ENCODE measurements at places on chromosomes 1 and 21.

- DNase-seq, result no peak
Observed at GRCh38 chr1:117757668-117758067, 151.8 kb downstream of the TENT5C start.

- DNase-seq, result no peak
Observed at GRCh38 chr1:186864296-186864695, 35.5 kb downstream of the PLA2G4A start.

- DNase-seq, result no peak
Observed at GRCh38 chr1:87472716-87473115, 144.0 kb downstream of the LMO4 start.

GRCh38 chr1:242225767-242226573 is 227.1 kb upstream of the MAP1LC3C start:
- DNase-seq, result no peak

GRCh38 chr1:2468041-2468472 is 8.0 kb upstream of the PLCH2 start:
- no peak for DNase-seq

- no peak for DNase-seq
Observed at GRCh38 chr1:178048426-178048825, 45.5 kb upstream of the RASAL2 start.

DNA sequence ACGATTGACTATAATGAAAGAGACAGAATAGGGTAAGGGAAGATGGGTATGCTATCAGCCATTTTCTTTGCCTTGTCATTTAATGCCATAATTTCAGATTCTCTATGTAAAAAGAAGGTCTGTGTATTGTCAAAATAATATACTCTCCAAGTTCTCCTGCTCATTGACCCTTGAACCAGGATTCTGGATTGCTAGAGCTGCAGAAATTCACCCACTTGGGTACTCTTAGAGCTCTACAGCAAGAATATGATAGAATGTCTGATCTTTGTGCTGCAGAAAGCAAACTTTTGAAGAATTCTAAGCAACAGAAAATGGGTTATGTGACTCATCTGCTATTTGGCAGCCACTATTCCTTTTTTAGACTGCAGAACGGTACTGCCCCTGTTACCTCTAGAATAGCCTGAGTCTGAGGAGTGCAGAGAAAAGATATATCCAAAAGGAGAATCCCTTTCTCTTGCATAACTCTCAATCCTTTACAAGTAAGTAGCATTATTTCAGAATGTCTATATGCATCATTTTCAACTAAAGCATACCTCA is 78.2 kb upstream of the TENT5C start:
- DNase-seq, result no peak

GRCh38 chr1:147700042-147701006 is 30.0 kb upstream of the ACP6 start:
- DNase-seq, result peak; percentile 90

- DNase-seq, result no peak
Observed at GRCh38 chr1:77605246-77606026, 77.0 kb downstream of the ZZZ3 start.

GRCh38 chr1:153617663-153618062 is 1.5 kb upstream of the S100A14 start:
- DNase-seq, result peak; percentile 73

GRCh38 chr1:197981561-197981960 is 64.4 kb downstream of the LHX9 start:
- DNase-seq, result no peak

GRCh38 chr1:75132242-75132811 is 1.9 kb upstream of the LHX8 start:
- no peak for DNase-seq

- no peak for DNase-seq
Observed at GRCh38 chr1:101613546-101613945, 376.7 kb downstream of the S1PR1 start.

- no peak for DNase-seq
Observed at GRCh38 chr1:46813858-46814396, 15.1 kb downstream of the CYP4B1 start.

DNA sequence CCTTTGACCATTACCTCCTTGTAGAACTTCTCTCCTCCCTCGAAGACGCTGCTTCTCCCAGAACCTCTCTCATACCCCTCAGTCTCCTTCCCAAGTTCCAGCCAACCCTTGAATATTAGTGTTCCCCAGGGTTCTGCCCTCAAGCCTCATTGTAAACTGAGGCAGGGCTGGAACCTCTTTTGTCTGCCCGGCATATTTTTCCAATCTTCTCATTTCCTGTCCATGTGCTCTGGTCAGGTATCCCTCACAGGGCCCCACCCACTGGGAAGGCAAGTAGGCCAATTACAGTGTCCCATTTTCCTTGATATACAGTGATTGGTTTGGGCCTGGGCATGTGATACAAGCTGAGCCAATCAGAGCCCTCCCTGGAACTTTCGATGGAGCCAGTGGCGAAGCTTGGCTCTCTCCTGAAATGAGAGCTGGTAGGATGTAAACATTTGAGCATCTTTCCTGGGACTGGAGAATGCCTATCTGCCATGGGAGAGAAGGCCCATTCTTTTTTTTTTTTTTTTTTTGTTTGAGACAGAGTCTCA is 57.1 kb upstream of the ID3 start:
- DNase-seq, result no peak

- no peak for DNase-seq
Observed at GRCh38 chr21:43842742-43843141, 22.3 kb upstream of the AGPAT3 start.

DNA sequence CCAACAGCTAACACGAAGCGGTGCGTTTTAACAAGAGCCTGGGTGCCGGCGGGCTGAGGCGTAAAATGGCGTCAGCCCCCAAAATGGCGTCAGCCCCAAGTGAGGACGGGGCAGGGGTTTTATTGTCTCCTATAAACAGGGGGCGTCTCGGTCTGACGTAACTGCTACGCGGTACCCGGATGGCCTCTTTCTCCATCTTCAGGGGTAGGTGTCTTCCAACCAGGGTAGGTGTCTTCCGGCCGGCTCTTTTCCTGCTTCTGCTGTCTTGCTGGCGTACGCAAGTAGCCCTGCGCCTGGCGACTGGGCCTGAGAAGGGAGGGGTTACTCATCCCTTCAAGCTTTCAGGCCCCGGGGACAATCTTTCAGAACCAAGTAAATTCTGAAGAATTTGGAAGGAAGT is 45.3 kb downstream of the LGR6 start:
- peak; percentile 24 for DNase-seq

DNA sequence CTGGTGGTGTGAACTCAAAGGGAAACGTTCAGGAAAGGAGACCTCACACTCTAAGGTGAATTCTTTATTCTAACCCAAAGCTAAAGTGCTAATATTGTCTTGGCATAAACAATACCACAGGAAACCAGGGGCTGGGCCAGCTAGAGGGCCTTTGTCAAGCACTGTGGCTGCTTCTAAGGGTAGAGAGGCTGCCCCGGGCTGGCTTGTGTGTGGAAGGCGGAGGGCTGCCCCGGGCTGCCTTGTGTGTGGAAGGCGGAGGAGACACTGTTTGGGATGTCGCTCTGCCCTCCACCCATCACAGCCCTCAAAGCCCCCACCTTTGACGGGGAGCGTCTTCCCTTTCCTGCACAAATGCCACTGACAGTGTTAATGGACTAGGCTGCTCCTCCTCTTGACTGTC is 216.8 kb downstream of the TOMM20 start:
- no peak for DNase-seq

- DNase-seq, result no peak
Observed at GRCh38 chr1:206419783-206420182, 50.5 kb upstream of the IKBKE start.

DNA sequence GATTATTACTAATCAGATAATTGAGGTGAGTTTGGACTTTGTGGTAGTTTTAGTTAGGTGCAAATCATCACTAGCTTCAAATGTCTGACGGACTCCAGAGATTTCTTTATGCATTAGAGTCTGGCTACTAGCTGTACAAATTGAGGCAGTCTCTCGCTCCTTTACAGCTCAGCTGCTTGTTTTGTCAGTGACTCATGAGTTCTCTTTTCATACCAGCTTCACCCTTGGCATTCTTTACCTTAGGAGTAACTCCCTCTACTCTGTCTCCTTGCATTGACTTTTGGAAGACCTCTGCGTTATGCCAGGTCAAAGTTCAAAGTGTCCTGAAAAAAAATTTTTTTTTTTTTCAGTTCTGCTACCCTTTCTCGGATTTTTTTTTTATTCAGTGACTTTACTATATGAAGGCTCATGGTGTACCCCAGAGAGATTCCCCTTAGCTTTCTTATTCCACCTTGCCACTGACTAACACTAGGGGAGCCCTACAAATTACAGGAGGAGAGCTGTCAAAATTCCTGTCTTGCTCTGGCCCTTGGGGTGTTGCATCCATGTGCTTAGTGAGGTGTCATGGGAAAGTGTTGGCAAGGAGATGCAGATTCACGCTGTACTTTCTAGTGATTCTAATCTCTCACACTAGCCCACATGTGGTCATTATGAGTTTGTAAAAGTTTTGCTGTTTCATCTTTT is 576.6 kb downstream of the ADGRL2 start:
- no peak for DNase-seq

DNA sequence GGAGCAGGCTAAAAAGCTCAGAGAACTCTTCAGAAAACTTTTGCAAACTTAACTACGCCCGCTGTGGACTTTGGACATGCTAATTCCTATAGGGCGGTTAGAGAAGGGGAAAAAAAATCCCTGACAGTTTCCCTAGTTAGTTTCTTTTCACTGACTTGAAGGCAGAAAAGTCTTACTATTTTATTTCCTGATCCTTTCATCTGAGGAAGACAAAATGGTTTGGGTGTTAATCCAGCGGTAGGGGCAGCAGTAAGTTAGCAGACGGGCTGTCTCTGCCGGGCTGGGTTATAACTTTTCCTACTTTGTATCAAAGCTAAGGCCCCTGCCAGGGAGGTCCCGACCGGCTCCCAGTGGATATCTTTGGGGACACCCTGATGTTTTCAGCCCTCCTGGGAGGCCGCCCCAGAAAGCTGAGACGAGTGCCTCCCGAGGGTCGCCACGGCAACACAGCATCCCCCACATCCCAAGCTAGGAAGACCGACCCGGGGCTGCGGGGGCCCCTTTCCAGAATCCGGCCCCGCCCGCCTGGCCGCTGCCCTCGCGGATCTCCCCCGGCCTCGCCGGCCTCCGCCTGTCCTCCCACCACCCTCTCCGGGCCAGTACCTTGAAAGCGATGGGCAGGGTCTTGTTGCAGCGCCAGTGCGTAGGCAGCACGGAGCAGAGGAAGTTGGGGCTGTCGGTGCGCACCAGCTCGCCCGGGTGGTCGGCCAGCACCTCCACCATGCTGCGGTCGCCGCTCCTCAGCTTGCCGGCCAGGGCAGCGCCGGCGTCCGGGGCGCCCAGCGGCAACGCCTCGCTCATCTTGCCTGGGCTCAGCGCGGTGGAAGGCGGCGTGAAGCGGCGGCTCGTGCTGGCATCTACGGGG is 162.6 kb downstream of the RUNX1 start:
- DNase-seq, result no peak

GRCh38 chr1:159987186-159987585 is 33.1 kb upstream of the SLAMF9 start:
- DNase-seq, result peak; percentile 4

- DNase-seq, result no peak
Observed at GRCh38 chr21:43734928-43735229, 15.9 kb downstream of the PDXK start.

DNA sequence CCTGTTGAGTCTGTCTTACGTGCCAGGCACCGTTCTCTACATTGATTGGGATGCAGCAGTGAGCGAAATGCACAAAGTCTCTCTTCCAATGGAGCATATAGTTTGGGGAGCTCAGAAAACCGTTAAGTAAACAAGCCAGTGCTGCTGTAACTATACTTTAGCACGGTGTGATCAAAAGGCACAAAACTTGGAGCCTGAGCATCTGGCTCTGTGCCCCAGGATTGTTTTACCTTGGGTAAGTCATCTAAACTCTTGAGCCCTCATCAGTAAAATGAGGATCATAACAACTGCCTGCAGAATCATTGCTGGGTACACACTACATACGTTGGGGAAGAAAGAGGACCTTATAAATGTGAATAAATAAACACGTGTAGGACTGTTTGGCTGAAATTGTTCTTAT is 1.8 kb downstream of the HHIPL2 start:
- no peak for DNase-seq

- DNase-seq, result no peak
Observed at GRCh38 chr21:43984905-43985689, 27.0 kb upstream of the TRAPPC10 start.

DNA sequence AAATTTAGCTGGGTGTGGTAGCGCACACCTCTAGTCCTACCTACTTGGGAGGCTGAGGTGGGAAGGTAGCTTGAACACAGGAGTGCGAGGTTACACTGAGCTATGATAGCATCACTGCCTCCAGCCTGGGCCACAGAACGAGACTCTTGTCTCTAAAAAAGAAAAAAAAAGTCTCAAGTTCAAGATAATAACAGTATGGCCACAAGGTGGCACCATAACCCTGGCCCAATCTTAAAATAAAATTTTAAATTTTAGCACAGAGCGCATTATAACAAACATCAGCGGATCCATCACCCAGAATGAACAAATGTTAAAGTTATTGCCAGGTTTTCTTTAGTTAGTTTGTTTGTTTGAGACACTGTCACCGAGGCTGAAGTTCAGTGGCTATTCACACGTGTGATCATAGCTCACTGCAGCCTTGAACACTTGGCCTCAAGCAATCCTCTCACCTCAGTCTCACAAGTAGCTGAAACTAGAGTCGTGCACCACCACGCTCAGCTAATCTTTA is 2.9 kb upstream of the HTR6 start:
- DNase-seq, result no peak

- DNase-seq, result no peak
Observed at GRCh38 chr21:32114419-32115035, 164.3 kb downstream of the MIS18A start.

DNA sequence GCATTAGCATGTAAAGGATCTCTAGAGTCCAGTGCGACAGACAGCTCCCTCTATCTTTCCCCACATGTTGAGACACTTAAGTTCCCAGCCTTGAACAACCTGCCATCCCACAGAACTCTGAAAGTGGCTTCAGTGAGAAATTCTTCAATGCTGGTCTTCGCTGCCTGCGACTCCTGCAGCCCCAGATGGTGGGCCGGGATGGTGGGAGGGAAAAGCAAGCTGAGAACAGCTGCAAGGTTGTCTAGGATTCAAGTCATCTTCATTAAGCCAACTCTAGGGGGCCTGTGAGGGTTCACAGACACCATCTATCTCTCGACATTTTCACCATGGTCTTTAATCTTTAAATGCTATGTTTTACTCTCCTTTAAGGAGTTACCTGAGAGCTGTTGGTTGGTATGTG is 185.5 kb upstream of the C1orf174 start:
- DNase-seq, result no peak

- no peak for DNase-seq
Observed at GRCh38 chr1:192489748-192490147, 85.8 kb upstream of the RGS1 start.

DNA sequence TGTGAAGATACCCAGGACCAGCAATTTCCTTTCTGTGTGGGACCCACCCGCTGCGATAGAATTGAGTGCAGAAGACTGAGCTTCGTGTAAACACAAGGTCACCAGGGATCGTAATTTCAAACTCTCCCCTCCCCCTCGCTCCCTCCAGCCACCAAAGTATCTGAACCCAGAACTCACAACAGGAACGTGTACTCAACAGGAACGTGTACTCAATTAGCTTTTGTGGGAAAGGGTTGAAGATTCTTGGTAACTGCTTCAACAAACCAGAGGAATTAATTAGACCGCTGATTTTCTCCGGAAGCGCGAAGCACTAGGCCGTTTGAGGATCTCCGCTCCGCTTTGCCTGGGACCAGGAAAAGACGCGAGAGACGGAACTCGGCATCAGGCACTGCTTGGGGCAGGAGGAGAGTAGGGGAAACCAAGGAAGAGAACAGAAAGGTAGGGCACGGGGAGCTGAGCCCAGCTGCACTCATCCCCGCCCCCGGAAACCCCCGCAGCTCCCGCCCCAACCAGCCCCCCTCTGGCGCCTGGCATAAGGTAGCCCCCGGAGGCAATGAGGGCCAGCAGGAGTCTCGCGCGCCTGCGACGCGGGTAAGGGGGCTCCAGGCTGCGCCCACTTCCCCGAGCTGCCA is 453 bp downstream of the DRAM2 start:
- peak; percentile 37 for DNase-seq

All from WERI-Rb-1 (cell line).